ENCODE measurements at places on chromosomes 2 and 18.

DNA sequence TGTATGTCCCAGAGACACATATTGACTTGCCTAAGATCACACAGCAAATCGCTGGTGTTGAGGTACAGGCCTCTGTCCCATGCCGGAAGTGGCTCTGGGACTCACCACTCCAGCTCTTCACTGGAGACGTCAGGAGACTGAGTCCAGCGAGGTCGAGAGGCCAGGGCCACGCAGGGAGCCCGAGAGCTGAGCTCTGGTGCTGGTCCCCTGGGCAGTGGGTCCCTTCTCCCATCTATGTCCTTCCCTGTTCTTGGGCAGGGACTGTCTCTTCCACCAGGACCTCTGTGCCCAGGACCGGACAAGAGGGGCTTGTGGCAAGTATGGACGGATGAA is 62.4 kb upstream of the TWIST2 start:
- no peak for DNase-seq

GRCh38 chr2:195343942-195344530 is 313.0 kb upstream of the SLC39A10 start:
- peak; percentile 49 for DNase-seq

DNA sequence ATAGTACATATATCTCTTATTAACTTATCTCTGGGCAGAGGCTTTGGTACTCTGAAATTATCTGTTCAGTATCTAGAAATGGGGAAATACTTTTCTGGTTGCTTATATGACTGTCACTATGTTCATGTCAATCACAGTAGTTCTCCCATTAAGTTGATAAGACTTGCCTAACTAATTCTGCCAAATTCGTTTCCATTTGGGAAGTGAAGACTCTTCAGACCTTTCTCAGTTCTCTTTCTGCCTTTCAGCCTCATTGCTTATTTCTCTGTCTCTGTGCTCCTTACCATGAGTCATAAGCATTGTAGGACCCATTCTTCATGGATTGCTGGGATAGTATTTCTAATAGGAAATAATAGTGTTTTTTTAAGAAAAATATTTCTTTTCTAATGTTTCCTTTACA is 113.5 kb downstream of the PHLPP1 start:
- DNase-seq = no peak

DNA sequence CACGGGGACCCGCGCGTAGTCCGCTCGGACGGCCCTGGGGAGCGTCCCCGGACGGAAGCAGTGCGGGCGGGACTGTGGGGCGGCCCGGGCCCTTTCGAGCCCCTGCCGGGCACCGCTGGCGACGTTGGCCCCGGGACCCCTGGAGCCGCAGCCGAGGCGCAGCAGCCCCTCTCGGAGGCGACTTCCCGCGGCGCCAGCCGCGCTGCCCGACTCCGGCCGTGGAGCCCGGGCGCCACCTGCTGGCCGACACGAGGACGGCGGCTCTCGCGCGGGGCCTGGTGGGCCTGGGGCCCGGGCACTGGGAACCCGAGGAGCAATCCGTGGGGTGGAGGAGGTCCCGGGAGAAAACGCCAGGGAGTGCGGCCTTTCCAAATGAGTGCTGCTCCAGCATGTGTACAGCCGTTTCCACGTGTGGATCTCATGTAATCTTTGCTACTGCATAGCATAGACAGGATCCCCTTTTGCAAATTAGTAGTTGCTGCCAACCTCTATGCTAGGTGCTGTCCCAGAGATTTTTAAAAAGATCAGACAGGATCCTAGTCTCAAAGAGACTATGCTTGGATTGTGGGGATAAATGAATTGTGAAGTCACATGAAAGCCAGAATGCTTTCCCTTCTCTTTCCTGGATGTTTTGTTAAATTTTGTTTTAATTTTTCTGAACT is 4.0 kb downstream of the ID2 start:
- no peak for DNase-seq

GRCh38 chr2:129753261-129753660 is 226.2 kb upstream of the RAB6C start:
- DNase-seq = no peak

DNA sequence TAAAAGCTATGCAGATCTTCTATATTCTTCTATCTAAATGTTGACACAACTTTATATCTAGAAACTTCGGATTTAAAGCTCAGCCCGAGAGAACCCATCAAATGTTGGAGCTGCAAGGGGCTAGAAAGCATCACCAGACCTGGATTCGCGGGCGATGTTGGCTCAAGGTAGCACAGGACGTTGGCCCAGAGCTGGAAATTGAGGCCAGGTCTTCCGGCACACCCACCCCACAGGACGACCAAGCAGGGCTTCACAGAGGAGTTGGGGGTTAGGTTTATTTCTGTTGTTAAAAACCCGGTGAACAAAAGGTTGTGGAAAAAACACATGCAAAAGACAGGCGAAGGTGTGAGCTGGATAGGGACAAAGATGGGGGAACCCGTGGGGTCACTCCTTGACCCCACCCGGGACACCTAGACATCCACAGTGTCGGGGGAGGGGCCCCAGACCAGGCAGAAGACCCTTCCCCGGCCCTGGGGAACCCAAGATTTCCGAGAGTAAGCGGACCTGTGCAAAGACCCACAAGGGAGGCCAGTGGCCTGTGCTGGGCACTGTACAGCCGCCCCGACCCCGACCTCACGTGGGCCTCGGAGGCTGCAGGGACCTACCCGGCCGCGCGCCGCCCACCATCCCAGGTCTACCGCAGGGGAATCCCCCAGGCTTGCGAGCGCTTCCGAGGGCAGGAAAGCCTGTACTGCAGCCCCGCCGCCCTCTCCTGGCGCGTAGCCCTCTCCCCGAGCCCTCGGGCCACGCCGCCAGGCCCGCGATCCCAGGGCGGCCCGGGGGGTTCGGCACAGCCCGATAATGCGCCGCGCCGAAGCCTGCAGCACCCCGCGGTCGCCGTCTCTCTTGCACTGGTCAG is 1.8 kb upstream of the AGBL5 start:
- no peak for DNase-seq

- DNase-seq = no peak
Observed at GRCh38 chr18:62280786-62281185, 44.3 kb upstream of the TNFRSF11A start.

DNA sequence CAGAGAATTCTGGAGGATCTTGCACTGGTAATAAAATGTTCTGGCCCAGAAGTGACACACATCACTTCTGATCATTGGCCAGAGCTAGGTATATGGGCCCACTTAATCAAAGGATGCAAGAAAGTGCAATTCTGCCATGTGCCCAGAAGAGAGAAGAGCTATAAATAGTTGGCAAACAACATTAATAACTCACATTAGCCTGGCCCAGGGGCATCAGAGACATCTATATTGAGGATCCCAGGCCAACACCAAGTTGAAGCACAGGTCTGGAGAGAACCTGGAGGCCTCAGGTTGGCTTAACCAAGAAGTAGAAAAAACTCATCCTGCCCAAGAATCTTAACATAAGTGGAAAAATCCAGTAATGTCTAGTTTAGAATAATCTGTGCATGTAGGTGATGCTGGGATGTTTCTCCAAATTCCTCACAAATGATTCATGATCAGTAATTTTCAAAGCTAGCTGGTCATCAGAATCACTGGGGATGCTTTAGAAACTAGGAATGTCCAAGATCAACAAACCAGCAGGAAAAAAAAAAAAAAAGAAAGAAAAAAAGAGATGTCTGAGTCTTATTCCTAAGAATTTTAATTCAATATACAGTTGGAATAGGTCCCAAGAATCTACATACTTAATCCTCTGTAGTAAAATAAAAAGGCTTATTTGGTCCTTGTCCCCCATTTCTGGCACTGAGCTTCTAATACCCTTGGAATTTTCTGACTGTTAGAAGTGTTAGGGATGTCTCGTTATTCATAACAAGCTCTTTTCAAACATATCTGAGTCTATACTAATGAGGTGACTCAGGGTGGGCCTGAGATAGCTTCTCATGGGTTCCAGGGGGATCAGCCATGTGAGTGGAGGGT is 35.0 kb upstream of the EVA1A start:
- DNase-seq = peak; percentile 85

- no peak for DNase-seq
Observed at GRCh38 chr2:107622741-107623310, 203.9 kb upstream of the RGPD4 start.

DNA sequence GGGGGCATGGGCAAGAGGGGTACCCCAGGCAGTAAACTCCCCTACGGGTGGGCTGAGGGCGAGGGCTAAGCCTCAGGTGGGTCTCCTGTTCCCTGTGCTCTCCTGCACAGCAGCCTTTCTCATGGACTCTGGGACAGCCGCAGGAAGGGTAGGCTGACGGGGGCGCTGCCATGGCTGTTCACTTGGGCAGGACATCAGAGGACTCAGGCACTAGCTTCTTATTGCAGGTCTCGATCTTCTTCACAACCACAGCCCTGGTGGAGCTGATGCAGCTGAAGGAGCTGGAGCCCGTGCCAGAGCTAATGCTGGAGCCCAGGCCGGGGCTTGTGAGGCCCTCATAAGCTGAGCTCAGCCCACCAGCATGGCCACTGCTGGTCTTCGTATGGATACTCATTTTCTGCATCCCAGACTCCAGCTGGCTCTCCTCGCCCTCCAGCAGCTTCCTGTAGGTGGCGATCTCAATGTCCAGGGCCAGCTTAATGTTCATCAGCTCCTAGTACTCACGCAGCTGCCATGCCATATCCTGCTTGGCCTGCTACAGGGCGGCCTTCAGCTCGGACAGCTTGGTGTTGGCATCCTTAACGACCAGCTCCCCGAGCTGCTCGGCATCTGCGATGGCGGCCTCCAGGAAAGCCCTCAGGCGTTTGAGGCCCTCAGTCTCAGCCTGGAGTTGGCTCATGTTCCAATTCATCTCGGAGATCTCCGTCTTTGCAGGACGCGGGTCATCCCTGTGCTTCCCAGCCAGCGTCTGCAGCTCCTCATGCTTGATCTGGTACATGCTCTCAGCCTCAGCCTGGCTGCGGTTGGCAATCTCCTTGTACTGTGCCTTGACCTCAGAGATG is 359.8 kb upstream of the SETBP1 start:
- DNase-seq = no peak

DNA sequence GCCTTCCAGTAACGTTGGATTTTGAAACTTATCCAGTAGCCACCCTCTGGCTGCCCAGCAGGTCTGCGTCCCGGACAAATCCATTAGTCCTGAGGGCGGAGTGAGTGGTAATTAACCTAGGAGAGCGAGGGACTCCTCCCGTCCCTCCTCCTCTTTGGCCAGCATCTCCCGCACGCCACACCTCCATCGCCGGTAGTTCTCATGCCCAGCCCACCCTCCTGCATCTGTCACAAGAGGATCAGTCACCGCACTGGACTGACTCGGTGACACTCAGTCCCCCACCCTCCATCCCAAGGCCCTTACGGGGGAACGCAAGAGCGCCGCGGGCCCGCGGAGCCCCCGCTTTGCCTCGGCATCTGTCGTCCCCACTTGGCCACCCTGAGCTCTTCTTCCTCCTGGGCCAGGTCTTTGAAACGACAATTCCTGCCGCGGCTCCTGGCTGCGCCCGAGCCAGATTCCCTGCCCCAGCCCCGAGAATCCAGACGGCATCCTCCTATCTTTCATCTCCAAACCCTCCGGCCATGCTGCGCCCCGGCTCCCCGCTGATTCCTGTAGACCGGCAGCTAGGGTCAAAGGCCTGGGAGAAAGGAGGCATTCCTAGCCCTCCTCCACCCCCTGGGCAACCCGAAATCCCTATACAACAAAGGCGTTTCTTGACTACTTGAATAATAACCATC is 77.5 kb downstream of the EIF2AK3 start:
- DNase-seq = no peak

DNA sequence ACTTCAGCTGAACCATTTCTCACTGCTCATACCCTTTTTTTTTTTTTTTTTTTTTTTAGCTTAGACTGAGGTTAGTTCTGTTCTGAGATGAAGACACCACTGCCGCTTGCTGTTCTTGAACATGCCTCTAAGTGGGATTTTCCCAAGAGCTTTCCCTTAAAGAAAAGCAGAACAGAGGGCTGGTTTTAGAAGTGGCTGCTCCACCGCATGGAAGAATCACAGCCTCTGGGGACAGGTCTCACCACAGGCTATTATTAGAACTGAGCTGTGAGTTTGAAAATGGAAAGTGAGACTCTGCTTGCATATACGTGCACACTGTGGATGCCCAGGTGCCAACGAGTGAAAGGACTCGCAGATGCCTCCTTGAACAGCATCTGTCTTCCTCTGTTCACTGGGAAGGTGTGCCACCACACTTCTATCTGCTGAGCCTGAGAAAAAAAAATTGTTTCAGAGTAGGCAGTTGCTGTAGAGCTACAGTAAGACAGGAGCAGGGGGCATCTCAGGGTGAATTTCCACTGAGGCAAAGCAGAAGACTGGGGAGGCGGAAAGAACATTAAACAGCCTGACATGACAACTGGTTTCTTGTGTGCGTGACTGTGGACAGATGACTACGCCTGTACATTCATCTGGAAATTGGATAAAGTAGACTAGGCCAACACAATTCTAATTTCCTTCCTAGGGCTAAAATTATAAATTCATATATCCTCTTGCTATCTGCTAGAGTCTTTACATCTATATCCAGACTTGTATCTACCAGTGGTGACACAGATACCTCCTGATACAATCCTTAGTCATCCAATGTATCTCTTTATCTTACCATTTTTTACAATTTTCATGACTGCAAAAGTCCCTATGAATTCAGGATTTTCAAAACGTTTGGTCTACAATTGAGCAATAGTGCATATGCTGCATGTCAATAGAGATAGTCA is 1045.7 kb upstream of the CELF4 start:
- DNase-seq = no peak

DNA sequence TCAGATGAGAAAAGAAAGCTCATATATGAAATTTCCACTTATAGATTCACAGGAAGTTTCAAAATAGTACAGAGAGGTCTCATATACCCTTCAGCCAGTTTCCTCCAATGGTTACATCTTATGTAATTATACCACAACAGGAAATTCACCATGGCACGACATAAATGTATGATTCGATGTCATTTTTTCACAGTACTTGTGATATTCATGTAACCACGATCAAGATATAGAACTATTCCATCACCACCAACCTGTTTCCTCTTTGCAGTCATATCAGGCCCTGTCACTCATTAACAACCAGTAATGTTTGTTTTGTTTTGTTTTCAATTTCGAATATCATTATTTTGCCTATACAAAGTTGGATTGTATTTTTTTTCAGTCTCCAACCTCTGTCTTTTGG is 314.3 kb upstream of the POU3F3 start:
- DNase-seq = no peak

GRCh38 chr2:8680822-8681760 is 765 bp upstream of the ID2 start:
- no peak for DNase-seq

GRCh38 chr18:22324191-22325131 is 93.3 kb downstream of the CTAGE1 start:
- DNase-seq = no peak

GRCh38 chr18:66729442-66730239 is 125.8 kb upstream of the CDH19 start:
- no peak for DNase-seq

- DNase-seq = no peak
Observed at GRCh38 chr2:24659862-24660261, 133.3 kb downstream of the PTRHD1 start.

- no peak for DNase-seq
Observed at GRCh38 chr2:232689152-232689910, 7.8 kb upstream of the GIGYF2 start.

DNA sequence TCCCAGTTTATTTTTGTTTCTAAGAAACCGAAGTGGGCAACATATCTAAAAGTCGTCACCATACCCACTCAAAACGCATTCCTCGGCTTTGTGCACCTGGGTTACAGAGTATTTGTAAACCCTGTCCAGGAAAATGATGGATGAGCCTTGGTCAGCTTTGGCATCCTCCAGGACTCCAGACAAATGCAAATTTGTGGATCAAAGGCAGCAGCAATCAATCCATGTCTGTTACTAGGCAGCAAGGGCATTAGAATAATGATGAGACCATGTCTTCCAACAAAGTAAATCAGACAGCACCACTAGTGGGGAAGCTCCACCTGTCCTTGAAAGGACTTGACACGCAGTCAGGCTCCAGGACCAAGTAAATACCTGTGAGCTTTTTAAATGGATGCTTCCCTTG is 672.6 kb upstream of the GYPC start:
- DNase-seq = no peak
